ENCODE measurements at places on chromosomes 3 and 15.

GRCh38 chr3:156727519-156728205 is 53.3 kb downstream of the TIPARP start:
- DNase-seq: no peak

DNA sequence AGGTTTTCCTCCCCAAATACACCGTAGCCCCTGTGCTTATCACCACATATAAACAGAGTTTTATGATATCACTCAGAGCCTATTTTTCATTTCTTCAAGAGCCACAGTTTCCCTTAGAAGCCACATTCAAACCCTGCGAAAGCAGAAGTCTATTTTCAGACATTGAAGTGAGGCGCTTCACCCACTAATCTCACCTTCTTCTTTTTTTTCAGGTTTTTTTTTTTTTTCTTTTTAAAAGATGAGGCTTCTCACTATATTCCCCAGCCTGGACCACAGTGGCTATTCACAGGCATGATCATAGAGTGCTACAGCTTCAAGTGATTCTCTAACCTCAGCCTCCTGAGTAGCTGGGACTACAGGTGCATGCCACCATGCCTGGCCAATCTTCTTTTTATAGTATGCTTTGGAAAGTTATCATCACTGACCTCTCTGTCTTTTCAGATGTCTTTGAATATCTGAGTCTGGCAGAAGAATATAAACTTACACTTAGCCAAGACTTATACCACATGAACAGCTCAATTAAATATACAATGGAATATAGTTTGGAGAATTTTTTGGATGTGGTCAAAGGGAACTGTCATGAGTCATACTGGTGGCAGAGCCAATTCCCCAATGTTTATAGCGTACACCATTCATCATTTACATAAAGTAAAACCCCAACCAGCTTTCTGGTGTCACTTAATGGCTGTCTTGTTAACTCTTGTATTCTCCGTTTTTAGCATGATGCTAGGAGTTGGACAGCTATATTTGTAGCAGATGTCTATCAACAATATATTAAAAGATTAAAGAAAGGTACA is 59.7 kb upstream of the CCDC50 start:
- no peak for DNase-seq

GRCh38 chr3:100650651-100651619 is 41.5 kb downstream of the ADGRG7 start:
- no peak for DNase-seq

- no peak for DNase-seq
These were observed 62.1 kb upstream of the IQSEC1 start for GRCh38 chr3:13135251-13135810.

DNA sequence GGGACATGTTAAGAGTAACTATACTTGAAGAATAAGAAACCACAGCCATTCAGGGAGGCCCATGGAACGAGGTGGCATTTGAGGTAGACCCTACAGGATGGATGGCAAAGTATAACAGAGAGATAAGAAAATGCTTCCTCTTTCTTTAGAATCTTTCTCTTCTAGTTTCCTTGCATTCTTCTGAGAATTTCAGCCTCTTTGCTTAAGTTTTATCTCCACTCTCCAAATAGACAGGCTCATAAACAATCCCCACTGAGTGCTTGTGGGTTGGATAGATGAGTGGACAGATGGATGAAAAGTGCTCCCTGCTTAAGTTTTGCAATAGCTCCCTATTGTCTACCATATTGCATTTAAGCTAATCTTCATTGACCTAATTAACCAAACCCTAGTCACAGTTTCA is 103.7 kb downstream of the MEX3B start:
- DNase-seq: no peak

- no peak for DNase-seq
These were observed 33.0 kb upstream of the VILL start for GRCh38 chr3:37957539-37957936.

DNA sequence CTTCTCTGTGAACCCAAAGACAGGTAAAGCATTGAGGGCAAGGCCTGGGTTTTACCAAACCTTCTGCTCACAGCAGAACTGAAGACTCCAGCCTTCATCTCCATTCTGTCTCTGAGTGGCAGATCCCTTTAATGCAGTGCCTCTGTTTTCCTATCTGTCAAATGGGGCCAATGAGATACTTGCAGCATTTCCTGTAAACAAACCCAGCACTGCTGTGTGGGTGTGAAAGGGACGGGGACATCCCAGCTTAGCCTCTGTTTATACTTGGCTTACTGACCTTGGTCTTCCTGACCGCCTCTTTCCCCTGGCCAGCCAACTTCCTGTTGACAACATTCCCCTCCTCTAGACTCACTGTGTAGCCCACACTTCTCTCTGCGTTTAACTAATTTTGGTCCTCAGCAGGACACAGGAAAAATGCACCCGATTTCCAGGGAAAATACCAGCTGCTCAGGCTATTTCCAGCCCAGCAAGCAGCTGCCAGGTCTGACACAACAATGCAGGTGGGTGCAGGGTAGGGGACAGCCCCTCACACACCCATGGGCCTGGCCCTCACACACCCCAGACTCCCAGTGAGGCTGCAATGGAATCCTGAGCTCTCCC is 105.9 kb upstream of the HERC1 start:
- no peak for DNase-seq

DNA sequence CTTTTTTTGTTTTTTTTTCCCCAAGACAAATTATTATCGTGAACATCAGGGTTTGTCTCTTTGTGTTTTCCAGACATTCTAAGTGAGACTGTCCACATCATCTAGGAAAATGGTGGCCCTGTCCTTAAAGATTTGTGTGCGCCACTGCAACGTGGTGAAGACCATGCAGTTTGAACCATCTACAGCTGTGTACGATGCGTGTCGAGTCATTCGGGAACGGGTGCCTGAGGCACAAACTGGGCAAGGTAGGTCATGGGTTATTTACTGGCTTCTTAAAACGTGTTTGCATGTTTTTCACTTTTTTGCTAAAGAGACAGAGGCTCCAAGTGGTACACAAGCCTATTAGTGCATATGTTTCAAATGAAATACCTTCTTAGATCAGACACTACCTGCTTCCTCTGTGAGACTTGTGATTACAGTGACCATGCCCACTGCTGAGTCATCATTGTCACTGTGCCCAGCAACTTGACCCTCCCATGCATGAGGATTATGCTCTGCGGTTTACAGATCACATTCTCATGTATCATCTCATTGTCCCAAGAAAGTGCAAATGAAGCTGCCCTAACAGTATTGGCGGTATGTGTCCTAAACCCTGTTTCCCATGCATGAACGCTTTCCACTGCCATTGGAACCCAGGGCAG is 395.2 kb upstream of the TPM1 start:
- peak; percentile 45 for DNase-seq

GRCh38 chr3:33067484-33067883 is 29.5 kb downstream of the GLB1 start:
- DNase-seq: no peak
